ENCODE measurements at places on chromosomes 16 and 17.
A peak's percentile ranks its signal among the peaks of the same experiment; 100 is the strongest.

DNA sequence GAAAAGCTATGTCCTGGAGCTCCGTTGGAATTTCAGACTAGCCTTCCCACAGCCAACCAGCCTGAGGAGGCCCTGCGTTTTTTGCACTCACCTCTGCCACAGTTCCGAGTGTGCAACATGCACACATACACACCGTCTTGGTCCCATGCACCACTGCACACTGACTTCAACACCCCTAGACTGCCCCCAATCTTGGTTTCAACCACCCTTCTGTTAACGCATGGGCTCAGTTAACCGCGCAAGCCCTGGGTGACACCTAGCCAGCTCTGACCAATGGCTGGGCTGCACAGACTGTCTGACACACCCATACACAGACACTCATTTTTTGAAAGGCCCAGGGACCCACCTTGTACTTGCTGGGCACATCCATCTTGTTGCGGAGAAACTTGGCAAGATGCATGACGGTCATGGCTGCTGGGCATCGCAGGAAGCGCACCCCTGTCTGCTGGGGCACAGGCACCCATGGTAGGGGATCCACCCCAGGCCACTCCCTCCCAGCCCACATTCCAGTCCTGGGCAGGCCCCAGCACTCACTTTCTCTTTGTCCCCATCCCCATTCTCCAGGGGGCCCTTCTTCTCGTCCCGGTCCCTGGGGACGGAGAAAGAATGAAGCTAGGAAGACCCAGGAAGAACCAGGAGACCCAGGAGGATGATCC, 8.0 kb downstream of the CISD3 start:
- no peak for DNase-seq

DNA sequence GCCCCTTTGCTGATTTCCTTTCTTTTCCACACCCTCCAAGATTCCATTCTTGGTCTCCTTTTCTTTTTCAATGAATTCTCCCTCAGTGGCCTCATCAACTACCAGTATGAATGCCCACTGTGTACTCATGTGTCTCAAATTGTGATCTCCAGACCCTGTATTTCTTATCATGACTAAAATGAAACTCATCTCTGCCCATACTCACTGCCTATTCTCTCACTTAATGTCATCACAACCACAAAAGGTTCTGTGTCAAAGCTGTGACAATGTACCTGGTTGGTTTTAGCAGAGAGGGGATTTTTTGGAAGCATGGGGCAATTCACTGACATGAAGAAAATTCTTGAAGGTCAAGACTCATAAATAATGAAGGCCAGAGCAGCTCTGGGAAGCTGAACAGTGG, 11.5 kb upstream of the TBX4 start:
- peak; percentile 25 for DNase-seq

DNA sequence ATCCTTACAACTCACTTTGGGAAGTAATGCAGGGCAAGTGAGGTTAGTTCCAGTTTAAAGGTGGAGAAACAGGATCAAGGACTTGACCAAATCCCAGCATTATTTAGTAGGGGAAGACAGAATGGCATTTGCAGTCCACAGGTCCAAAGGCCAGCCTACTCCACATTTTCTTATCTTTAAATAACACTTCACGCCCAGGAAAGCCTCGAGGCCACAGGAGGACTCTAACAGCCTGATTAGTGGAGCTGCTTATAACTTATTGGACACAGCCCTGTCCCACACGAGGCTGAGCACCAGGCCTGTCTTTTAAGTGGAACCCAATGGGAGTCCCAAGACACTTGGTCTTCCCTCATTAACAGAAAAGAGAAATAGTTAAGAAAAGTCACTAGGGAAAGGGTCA, 12.1 kb upstream of the HYDIN start:
- no peak for DNase-seq

DNA sequence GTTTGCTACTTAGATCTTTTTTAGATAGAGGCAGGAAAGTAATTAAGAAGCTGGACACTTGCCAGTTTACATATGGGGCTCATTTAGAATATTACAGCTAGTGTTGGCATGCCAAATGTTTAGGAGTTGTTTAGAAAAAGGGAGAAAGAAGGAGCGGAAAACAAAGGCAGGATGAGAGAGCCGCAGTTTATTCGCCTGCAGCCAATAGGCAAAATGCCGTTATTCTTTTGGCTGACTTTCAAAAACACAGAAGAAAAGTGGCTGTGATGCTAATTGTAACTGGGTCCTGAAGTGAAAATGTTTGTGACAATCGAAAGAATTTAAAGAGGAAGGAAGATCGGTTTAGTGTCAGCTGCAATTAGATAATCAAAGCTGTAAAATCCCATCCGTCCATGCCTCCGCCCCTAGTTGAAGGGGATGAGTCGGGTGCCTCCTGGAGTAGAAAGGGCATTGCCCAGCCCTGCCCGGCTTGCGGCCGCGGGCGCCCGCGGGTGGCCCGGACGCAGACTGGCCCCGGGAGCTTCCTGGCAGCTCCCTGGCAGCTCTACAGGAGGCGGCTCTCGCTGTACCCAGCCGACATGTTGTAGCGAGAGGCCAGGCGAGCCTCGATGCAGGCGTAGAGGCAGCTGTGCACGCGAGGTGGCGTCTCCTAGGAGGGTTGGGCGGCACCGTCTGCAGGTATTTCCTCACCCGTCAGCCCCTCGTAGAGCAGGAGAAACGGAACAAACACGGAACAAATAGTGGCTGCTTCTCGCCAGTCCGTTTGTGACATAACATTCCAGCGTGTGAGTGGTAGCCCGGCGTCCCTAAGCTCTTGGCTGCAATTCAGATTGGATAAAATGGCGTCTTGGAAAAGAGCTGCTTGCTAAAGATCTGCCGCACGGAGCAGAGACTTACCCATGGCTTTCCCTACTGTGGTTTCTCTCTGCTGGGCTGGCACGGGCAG, 82.2 kb downstream of the TNRC6C start:
- DNase-seq: peak; percentile 48

DNA sequence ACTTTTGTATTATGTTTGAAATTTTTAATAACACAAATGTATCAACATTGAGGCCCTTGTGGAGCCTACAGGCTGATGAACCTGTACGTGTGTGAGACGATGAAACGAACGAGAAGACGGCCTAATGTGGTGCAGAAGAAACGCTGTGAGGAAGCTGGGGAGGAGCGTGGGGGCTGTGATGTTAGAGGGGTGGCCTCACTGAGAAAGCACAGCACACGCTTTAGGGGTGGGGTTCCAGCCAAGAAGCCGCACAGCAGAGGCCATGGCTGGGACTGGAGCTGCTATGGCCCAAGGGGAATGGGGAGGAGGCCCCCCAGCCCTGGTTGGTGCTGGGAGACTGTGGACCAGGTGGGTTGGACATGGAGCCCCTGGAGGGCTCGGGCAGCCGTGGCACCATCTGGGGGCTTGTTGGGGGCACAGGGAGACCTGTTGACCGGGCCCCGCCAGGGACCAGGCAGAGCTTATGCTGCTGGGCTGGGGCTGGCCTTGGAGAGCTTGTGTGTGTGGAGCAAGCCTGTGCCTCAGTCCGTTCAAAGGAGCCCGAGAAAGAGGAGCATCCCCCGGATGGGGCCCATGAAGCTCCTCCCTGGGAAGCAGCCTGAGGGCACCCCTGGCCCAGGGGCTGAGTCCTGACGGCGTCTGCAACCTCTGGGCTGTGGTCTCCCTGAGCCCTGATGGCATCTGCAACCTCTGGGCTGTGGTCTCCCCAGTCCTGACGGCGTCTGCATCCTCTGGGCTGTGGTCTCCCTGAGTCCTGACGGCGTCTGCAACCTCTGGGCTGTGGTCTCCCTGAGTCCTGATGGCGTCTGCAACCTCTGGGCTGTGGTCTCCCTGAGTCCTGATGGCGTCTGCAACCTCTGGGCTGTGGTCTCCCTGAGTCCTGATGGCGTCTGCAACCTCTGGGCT, 44.7 kb downstream of the METRNL start:
- no peak for DNase-seq

DNA sequence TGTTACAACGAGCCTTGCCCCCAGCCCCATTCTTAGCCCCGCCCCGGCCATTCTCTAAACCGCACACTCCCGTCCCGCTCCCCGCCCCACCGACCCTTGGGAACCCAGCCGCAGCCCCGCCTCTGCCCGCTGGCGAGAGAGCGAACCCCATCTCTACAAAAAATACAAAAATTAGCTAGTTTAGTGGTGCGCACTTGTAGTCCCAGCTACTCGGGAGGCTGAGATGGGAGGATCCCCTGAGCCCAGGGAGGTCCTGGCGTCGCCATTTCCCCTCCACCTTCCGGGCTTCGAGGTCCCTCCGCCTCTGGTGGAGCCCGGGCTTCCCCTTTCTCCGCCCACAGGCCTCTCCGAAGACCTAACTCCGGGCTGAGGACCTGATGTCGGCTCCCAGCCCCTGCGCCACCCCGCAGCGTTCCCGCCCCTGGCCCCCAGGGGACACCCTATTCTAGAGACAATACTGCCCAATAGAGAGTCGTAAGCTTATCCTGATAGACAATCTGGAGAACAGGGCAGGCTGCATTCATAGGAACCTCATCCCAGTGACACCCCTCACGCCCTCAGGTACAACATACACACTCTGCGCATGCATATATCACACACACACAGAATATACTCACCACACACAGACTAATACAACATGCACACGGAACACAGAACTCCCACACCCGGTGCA, 480 bp upstream of the PROCA1 start:
- peak; percentile 87 for DNase-seq

GRCh38 chr16:24253192-24253591, 2.9 kb upstream of the CACNG3 start:
- peak; percentile 75 for DNase-seq

All from GM20000 (cell line).